ENCODE measurements at places on chromosomes 4 and X.
A peak's percentile ranks its signal among the peaks of the same experiment; 100 is the strongest.

GRCh38 chr4:142230991-142231390 is 594.6 kb downstream of the IL15 start:
- DNase-seq, result no peak

- no peak for DNase-seq
These were observed 156.3 kb downstream of the BCOR start for GRCh38 chrX:39941332-39941920.

- DNase-seq, result no peak
These were observed 261.2 kb upstream of the NDST4 start for GRCh38 chr4:115374621-115375020.

GRCh38 chrX:29447867-29448266 is 767.5 kb upstream of the MAGEB2 start:
- DNase-seq, result no peak

DNA sequence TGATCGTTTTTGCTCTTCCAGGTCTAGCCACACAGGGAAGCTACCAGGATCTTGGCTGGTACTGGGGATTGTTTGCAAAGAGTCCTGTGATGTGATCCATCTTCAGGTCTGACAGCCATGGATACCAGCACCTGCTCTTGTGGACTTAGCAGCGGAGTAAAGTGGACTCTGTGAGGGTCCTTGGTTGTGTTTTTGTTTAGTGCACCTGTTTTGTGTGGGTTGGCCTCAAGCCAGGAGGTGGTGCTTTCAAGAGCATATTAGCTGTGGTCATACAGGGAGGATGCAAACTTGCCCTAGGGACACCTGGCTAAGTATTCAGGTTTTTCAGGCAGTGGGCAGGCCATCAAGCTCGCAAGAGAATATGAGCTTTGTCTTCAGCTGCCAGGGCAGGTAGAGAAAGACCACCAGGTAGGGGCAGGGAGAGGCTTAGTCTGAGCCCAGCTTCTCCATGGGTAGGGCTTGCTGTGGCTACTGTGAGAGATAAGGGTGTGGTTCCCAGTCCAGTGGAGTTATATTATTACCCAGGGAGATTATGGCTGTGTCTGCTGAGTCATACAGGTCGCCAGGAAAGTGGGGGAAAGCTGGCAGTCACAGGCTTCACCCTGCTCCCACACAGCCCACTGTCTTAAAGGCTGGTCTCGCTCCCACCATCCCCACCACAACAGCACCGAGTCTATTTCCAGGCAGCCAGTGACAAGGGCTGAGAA is 293.7 kb downstream of the PCDH18 start:
- DNase-seq, result no peak

- DNase-seq, result no peak
These were observed 129.5 kb downstream of the PCDH10 start for GRCh38 chr4:133278591-133278990.

GRCh38 chr4:73631565-73632226 is 11.5 kb upstream of the RASSF6 start:
- DNase-seq, result no peak

GRCh38 chr4:1771555-1772305 is 21.4 kb upstream of the FGFR3 start:
- DNase-seq, result no peak

- DNase-seq, result no peak
These were observed 81.7 kb upstream of the ARHGAP24 start for GRCh38 chr4:85393201-85393600.

GRCh38 chr4:90025248-90025647 is 101.9 kb upstream of the CCSER1 start:
- no peak for DNase-seq

GRCh38 chr4:128416921-128417320 is 129.3 kb upstream of the PGRMC2 start:
- no peak for DNase-seq

DNA sequence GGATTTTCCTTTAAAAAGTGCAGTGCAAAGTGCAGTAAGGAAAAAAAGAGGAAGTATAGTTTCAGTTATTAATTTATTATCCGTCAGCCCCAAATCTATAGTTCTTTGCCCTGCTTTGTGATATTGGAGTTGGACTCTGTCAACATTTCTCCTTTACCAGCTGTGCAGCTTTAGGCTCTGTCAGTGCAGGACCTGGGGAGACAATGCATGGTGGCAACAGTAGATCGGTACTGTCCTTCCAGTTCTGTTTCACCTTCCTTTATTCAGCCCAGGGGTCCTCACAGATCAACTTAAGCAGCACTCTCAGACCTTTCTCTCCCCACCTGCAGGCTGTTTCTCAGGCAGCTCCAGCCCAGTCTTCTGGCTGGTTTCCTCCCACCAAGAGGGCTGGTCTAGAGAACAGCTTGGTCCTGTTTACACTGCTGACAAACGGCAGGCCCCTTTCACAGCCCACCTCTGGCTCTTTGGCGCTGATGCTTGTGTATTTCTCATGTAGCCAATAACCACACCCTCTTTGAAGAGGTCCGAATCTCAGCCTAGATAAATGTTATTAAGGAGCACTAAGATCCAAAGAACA is 71.6 kb downstream of the MCUB start:
- DNase-seq, result peak; percentile 6

DNA sequence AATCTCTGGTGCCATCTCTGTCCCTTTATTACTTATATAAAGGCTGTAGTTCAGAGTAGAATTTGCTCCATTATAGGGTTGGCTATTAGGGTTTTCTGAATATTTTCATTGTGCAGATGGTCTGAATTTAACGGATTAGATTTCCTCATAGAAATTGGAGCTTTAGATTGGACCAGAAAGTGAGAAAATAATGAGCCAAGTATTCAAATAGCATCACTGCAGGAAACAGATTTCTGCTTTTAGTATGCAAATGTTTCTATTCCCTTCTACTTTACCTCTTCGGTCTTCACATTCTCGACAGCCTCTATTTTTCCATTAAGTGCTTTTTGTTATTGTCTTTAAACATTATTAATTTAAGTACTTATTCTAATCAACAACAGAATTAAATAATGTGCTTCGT is 55.4 kb downstream of the TRIM2 start:
- no peak for DNase-seq

- no peak for DNase-seq
These were observed 166.1 kb upstream of the NUDT6 start for GRCh38 chr4:123088501-123088900.

- no peak for DNase-seq
These were observed 65.6 kb downstream of the NBDY start for GRCh38 chrX:56794404-56795230.

DNA sequence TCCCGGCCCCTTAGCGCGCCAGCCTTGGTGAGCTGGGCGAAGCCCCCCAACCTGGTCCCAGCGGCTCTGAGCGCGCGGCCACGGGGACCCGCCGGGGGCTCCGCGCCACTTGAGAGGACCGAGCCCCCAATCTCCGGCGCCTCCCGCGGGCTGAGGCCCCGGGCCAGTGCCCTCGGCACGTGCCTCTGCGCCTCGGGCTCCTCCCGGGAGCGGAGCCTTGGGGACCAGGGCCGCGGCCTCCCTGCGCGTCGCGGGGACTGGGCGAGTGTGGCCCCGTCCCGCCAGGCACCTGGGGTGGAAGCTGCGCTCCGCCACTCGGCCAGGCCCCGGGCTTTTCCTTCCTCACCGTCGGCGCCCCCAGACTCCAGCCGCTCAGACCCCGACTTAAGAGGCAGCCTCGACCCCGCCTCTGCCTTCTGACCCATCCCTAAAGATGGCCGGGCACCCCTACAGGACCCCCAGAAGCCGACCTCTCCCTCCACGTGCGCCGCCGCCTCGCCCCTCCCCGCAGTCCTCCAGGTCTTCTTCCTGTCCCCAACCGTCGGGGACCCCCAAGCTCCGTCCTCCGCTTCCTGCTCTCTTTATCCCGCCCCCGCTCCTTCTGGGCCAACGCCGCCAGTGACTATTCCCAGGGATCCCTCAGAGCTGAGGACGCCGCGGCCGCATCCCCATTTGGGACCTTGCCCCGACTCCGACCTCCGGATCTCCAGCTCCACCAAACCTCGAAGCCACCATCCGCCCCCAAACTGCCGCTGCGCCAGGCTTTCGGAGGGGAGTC is 752 bp downstream of the ERAS start:
- no peak for DNase-seq

DNA sequence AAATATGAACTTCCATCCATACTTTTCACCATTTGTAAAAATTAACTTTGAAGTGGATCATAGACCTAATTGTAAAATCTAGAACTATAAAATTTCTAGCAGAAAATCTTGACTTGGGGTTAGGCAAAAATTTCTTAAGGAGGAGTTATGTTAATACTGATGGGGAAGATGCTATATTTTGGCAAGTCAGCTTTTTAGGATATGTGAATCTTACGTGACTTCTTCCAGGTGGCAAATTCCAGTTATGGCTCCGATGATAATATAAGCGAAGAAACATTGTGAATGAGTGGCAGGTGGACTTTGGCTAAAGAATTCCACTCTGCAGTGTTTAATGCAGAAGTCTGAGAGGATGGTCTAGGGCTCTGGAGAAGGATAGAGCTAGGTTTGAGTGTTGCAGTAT is 1.5 kb downstream of the PRPS2 start:
- DNase-seq, result no peak

GRCh38 chrX:154444755-154445246 is 860 bp downstream of the FAM50A start:
- DNase-seq, result no peak

- DNase-seq, result no peak
These were observed 50.0 kb upstream of the TBC1D9 start for GRCh38 chr4:140806163-140806562.

- DNase-seq, result no peak
These were observed 241.8 kb downstream of the GALNTL6 start for GRCh38 chr4:172055046-172055445.

- no peak for DNase-seq
These were observed 169.8 kb downstream of the BTC start for GRCh38 chr4:74624351-74625151.

DNA sequence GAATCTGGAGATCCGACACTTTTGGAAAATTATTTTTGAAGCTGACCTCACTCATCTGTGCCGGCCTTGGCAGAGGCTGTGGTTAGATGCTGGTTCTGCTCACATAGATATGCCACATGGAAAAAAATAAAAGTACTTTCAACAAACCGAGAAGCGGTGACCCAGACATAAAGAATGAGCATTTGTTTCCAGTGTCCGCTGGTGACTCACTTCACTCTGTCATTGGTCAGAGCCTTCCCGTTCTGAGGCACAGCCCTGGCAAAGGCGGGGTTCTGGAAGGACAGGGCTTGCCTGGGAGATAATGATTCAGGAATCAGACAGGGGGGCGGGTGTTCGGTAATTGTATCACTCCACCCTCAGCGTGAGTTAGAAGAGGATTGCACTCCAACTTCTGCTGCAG is 172.4 kb upstream of the MXRA5 start:
- no peak for DNase-seq

DNA sequence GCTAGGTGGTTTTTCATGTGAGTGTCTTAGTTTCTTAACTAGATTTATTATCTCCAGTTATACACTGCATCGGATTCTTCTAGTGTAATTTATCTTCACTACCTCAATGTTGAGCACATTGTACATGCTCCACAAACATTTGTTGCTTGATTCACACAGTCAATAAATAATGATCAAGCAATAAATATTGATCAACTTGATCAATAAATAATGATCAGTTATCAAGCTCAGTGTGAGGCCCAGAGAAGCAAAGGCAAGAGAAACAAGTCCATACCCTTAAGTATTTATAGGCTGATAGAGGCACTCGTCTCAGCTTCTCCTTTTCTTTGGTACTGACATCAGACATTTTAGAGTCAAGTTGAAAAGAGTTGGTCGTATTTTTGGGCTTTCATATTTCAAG is 5.1 kb upstream of the VBP1 start:
- no peak for DNase-seq

DNA sequence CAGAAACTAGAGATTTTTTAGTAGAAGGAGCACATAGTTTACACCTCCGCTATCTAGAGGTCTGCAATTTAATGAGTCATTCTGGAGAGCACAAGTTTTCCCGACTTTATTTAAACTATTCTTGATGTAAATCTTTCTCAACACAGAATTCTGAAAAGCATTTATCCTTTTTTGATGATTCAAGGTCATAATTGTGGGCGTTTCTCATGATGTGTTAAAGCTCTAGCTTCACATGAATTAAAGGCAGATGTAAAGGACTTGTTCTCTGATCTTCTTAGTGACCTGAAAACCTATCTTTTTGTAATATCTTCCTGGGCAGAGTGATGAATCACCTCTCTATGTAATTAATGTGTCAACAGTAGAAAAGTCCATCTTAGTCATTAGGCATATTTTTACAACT is 128.8 kb downstream of the COMMD8 start:
- no peak for DNase-seq

DNA sequence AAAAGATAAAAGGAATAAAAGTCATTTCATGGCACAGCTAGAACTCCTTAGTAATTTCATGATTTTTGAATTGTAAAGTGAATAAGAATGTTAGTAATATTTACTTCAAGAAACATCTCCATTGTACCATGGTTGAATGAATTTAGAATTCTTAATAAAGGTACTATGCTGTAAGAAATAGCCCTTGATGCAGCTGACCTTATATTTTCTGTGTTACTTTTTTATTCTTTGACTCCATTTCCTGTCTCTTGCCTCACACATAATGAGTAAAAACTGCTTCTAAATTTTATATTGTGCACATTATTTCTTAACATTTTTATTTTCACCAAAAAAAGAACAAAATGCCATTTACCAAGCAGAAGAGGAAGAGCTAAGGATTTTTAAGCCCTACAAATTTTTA is 81.9 kb upstream of the PDHA2 start:
- DNase-seq, result no peak

GRCh38 chr4:16271411-16271810 is 45.1 kb upstream of the TAPT1 start:
- DNase-seq, result no peak

GRCh38 chrX:57172544-57172943 is 35.3 kb upstream of the SPIN2A start:
- DNase-seq, result no peak

DNA sequence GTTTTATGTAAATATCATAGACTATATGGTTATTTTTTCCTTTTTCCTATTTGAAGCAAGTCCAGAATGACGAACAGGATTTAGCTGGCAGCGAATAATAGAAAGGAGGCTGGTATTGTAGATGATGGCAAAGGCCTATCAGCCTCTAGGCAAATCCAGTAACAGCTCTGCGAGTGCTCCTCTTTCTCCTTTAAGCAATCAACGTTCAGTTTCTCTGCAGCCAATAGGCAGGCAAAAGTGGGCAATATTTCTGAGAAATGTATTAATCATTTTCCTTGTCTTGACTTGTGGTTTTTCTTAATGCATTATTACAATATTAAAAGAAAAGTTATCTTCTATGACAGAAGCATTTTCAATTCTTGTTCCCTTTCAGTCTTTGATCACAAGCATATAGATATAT is 183.3 kb downstream of the SH3KBP1 start:
- DNase-seq, result no peak

- no peak for DNase-seq
These were observed 316.7 kb downstream of the RPA4 start for GRCh38 chrX:97200454-97200853.
